Globus pallidus (tissue), 1 donor: ENCODE measurements at places on chromosomes 1 and 21.

GRCh38 chr1:158185770-158186169 is 5.1 kb downstream of the CD1D start:
- DNase-seq = no peak

- no peak for DNase-seq
Observed at GRCh38 chr1:970973-971730, 4.9 kb downstream of the PLEKHN1 start.

- no peak for DNase-seq
Observed at GRCh38 chr1:81358151-81358550, 442.6 kb upstream of the ADGRL2 start.

DNA sequence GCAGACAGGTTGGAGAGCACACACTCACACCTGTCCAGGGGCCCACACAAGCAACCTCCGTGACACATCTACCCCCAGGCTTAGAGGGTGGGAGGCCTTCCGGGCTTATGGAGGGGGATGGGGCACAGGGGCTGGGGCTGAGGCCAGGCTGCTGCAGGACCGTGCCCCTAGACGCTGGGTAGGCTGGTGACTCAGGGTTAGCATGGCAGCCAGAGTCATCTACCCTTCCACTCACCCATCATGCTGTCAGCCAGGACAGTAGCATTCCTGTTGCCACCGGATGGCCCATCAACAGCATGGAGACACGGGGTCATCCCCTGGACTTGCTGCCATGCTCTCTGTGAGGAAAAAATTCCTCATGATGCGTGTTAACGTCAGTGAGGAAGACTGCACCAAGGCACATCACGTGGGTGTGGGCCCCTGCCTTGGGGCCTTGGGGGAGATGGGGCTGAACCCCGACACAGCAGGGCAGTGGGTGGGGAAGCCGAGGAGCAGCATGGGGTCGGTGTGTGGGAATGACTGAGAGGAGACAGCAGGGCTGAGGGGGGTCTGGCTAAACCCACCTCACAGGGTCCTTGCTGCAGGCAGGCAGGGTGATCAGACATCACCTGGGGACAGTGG is 52.8 kb downstream of the WNT9A start:
- DNase-seq = no peak

DNA sequence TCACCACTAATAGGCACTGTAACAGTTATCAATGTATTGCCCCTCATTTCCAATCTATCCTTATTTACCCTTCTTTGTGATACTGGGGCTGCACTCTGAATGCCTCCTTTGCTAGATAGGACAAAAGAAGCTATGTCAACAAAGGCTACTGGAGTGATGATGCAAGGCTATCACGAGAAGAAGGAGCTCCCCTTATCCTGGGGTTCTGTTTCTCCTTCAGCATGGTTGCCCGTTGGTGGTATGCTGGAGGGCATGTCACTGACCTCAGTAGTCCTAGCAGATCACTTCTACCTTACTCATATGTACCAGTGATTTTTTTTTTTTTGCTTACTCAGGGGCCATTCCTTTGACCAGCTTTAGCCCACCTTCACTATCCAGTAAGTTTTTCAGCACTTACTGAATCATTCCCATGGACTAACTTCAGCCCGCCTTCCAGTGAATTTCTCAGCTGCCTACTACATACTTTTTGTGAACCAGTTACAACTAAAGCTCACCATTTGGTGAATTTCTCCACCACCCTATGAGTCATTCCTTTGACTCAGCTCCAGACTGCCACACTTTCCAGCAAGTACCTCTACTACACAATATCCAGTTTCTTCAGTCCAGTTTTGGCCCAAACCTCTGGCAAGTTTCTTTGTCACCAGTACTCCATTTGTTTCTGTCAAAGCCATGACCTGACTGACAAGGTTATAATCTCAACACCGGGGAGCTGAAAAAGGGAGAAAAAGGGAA is 944.5 kb downstream of the KCNT2 start:
- DNase-seq = no peak

- no peak for DNase-seq
Observed at GRCh38 chr1:68147534-68148171, 84.7 kb downstream of the WLS start.

GRCh38 chr1:20073256-20073655 is 3.3 kb downstream of the PLA2G5 start:
- DNase-seq = no peak

DNA sequence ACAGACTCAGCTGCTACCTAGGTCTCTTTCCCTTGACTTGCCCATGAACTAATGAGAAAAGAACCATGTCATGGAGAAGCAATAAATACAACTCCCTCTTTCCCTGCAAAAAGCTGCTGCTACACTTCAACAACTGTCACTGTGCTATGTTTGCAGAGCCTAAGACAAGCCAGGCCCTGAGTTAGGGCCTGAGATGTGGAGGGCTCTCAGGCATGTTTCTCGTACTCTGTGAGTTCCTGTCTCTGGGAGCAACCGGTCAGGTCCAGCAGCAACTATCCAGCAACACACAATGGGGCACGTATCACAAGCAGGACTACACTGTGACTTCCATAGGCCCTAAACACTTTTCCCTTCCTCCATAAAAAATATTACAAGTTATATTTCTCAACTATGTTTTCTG is 91.7 kb downstream of the JAK1 start:
- DNase-seq = no peak

DNA sequence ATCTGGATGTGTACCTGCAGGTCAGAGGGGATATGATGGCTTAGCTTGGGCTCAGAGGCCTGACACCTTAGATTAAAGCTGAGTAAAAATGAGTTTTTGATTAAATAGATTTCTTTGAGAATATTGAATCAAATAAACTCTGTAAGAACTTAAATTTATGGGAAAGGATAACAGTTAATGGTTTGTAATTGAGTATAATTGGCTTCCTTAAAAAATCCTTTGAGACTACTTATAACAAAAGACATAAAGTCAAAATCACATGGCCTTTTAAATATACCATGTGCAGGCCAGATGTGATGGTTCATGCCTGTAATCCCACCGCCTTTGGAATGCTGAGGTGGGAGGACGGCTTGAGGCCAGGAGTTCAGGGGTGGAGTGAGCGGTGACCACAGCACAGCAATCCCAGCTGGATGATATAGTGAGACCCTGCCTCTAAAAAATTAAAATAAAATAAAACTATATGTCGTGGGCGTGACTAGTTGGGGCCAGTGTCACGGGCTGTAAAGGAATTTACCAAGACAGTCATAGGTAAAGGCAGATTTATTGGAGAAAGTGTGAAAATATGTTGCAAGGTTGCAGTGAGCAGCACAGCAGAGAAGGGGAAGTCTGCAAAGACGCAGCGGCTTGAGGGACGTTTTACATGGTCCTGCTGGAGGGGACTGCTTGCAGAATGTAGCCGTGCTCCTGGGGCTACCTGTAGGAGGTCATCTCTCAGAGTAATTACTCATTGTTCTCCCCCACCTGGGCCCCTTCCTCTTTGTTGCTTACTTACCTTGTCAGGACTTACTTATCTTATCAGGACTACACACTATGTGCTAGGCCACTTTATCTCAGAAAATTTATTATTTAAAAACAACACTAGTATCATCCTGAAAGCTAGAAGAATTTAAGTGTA is 122.3 kb downstream of the ZMYM4 start:
- no peak for DNase-seq

DNA sequence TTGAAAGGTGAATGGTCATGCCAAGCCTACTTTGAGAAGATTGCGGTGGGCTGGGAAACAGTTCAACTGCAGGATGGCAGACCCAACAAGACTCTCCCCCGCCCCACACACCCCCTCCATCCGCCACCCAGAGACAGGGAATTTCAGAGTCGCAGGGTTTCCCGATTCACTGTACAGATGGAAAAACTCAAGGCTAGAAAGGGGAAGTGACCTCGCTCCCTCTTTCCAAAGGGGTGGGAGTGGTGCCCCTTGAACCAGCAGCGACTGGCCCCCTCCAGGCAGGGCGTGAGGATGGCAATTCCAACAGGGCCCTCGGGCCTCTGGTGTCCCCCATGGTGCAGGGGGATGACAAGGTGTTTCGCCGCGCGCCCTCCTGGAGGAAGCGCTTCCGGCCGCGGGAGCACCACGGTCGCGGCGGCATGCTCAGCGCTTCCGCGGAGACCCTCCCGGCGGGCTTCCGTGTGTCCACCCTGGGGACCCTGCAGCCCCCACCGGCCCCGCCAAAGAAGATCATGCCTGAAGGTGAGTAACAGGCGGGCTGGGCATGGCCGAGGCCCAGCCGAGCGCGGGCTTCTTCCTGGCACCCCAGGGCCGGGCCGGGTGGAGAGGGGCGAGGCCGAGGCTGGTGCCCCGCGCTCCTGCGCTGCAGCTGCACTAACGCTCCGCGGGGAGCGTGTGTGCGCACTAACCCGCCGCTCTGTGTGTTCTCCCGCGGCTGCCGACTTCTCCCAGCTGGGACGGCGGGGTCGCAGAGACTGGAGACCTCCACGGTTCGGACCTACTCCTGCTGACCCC is 10.4 kb downstream of the MYOG start:
- DNase-seq = no peak

DNA sequence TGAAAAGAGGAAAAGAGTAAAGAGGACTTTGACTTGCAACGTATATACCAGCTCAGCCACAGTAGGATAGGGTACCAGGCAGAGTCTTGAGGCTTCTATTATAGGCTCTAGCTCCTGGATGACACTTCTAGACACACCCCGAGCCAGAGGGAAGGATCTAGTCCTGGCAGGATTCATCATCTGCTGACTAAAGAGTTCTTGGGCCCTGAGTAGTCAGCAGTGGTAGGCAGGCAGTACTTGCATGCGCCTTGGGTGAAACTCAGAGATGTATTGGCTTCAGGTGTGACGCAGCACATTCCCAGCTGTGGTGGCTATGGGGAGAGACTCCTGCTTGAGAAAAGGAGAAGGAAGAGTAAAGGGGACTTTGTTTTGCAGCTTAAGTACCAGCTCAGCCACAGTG is 162.3 kb upstream of the APP start:
- no peak for DNase-seq
